ENCODE measurements at places on chromosomes 1 and 21. TPM values are rescaled to one million over a fixed set of nuclear protein-coding genes. Genes with fewer than 3 reads are reported as not detected.
A peak's percentile ranks its signal among the peaks of the same experiment; 100 is the strongest.

The ROR1 gene
- 0.10 TPM for total RNA-seq

- no peak for DNase-seq
Observed at GRCh38 chr1:70426154-70427131, 15.4 kb downstream of the CTH start.

The LRRC53 gene
- not detected for total RNA-seq

- no peak for DNase-seq
Observed at GRCh38 chr21:27694667-27695066, 727.8 kb upstream of the ADAMTS5 start.

GRCh38 chr1:42733415-42734200, 6.4 kb downstream of the CLDN19 start:
- DNase-seq = no peak

- DNase-seq = no peak
Observed at GRCh38 chr1:16988210-16988609, 7.8 kb upstream of the MFAP2 start.

DNA sequence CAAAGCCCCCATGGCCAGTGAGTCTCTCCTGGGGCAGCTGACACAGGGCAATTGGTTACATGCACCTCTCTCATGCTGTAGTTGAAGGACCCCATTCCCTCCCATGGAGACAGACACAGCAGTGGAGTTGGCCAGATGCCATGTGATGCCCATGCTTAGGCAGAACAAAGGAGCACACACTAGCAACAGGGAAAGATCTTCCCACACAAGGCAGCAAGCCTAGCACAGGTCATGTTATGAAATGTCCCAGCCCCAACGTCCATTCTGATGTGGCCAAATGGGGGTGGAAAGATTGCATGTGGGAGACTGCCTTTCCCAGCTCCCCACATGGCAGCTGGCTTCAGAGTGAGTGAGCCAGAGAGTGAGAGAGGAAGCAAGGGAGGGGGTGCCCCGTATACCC, 34.5 kb downstream of the AADACL4 start:
- DNase-seq = no peak

- DNase-seq = no peak
Observed at GRCh38 chr1:180534214-180534613, 24.6 kb upstream of the OVAAL start.

GRCh38 chr1:101166583-101167120, 70.2 kb upstream of the S1PR1 start:
- DNase-seq = no peak

The PTP4A2 gene
- total RNA-seq = 285 TPM

- DNase-seq = no peak
Observed at GRCh38 chr1:219147571-219148019, 26.1 kb upstream of the LYPLAL1 start.

GRCh38 chr21:34797921-34798535, 129.2 kb downstream of the CLIC6 start:
- no peak for DNase-seq

The ARHGEF10L gene
- not detected for total RNA-seq

The HAO2 gene
- total RNA-seq = not detected

GRCh38 chr21:41032541-41032940, 135.4 kb upstream of the BACE2 start:
- DNase-seq = no peak

The STPG1 gene
- total RNA-seq = 8.3 TPM

GRCh38 chr1:42953182-42954180, 5.2 kb downstream of the SLC2A1 start:
- DNase-seq = no peak

- no peak for DNase-seq
Observed at GRCh38 chr1:206939841-206940587, 6.3 kb downstream of the PIGR start.

GRCh38 chr1:173520799-173521198, 43.7 kb downstream of the PRDX6 start:
- DNase-seq = no peak

DNA sequence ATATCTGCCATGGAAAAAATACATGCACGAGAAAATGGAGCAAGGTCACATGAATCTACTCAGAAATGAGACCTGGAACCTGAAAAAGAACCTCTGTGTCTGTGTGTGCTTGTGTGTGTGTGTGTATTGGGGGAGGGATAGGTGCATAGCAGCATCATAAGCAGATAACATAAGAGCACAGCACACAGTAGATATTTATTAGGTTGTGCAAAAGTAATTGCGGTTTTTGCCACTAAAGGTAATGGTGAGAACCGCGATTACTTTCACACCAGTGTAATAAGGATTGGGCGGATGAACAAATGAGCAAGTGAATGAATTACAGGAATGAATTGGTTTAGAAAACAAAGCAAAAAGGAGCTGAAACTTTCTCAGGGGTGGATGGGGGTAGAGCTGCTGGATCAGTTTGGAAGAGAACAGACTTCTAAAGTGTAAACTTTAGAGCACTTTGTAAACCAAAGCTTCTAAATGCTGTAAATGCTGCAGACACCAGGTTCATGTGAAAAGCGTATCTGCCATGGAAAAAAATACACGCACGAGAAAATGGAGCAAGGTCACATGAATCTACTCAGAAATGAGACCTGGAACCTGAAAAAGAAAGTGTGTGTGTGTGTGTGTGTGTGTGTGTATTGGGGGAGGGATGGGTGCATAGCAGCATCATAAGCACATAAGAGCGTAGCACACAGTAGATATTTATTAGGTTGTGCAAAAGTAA, 156.9 kb downstream of the TOMM20 start:
- DNase-seq = peak; percentile 22

The KRTAP12-2 gene
- not detected for total RNA-seq

The GJA4 gene
- not detected for total RNA-seq

DNA sequence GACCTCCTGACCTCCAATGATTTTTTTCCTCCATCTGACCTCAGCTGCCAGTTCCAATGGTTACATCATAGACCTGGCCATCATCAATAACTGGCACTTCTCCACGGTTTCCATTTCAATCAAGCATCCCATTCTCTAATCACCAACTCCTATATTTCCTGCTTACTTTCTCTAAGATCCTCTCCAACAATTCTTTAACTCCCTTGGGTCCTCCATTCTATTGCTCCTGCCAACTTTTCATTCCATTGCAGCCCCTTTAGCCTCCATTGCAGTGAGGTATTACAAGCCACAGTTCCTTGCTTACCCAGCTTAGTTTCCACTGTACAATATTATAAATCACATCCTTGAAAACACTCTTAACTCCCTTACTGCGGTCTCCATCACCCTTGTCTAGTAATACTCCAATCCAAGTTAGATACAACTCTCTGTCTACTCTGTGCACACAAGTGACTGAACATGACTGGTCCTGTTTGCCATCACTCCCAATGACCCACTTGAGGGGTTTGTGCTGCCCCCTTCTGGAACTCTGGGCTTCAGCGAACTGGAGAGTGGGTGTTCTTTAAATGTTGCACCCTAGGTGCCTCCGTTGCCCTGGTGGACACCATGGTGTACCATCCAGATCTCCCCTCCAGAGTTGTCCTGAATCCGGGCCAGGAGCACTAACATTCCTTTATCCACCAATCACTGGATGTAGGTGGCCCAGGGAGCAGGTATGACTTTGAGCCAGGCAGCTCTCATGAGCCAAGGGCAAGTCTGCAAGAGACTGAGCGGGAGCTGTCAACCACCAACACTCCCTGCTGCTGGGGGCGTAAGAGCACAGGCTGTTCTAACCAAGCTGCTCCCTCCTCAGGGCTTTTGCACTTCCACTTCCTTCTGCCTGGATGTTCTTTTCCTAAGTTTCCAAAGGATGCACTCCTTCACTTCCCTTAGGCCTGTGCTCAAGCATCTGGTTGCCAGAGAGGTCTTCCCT, 3.7 kb upstream of the FNDC7 start:
- DNase-seq = peak; percentile 83

All from activated CD4-positive, alpha-beta memory T cell treated with anti-CD3 and anti-CD28 coated beads for 36 hours (primary cell).